Jurkat, Clone E6-1 (cell line): ENCODE measurements at places on chromosomes 12 and 14.
A peak's percentile ranks its signal among the peaks of the same experiment; 100 is the strongest.

GRCh38 chr12:4648104-4648500 lies 749 bp downstream of the AKAP3 start:
- peak; percentile 12 for DNase-seq

DNA sequence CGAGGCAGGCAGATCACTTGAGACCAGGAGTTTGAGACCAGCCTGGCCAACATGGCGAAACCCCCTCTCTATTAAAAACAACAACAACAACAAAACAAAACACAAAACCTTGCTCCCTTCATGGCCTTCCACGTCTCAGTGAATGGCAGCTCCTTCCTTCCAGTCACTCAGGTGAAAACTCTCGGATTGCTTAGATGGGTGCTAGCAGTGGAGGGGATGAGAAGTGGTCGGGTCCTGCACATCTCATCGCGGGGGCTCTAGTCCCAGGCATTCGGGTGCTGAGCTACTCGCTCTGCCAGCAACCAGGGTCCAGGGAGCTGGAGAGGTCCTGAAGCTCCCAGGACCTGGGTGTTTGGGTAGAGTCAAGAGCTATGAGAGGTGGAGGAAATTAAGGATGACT lies 7.7 kb downstream of the SLC6A13 start:
- no peak for DNase-seq

DNA sequence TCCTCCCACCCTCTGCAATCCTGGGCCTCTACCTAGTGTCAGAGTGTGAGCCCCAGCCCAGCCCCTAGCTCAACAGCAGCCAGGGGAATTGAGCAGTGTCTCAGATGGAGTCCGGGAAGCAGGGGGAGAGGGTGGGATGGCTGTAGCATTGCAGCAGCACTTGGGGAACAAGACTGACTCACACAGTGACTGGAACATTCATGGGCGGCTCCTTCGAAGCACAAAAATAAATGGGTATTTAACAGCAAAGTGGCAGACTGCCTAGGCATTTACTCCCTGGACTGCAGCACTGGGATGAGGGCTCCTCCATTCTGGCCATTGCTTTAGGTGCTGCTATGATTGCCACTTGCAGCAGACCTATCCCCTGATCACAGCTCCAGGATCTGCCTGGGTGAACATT lies 46.0 kb upstream of the STK38L start:
- DNase-seq: no peak

DNA sequence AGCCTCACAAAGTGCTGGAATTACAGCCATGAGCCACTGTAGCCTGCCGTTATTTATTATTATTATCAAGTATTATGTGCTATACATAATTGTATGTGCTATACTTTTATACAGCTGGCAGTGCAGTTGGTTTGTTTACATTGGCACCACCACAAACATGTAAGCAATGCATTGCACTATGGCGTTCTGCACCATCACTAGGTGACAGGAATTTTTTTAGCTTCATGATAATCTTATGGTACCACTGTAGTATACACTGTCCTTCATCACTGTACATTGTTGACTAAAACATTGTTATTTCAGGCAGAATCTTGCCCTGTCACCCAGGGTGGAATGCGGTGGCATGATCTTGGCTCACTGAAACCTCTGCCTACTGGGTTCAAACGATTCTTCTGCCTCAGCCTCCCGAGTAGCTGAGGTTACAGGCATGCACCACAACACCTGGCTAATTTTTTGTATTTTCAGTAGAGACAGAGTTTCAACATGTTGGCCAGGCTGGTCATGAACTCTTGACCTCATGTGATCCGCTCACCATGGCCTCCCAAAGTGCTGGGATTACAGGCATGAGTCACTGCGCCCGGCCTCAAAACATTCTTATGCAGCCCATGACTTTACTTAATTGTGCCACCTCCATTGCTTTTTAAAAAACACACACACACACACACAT lies 17.1 kb downstream of the MRPL42 start:
- DNase-seq: no peak

DNA sequence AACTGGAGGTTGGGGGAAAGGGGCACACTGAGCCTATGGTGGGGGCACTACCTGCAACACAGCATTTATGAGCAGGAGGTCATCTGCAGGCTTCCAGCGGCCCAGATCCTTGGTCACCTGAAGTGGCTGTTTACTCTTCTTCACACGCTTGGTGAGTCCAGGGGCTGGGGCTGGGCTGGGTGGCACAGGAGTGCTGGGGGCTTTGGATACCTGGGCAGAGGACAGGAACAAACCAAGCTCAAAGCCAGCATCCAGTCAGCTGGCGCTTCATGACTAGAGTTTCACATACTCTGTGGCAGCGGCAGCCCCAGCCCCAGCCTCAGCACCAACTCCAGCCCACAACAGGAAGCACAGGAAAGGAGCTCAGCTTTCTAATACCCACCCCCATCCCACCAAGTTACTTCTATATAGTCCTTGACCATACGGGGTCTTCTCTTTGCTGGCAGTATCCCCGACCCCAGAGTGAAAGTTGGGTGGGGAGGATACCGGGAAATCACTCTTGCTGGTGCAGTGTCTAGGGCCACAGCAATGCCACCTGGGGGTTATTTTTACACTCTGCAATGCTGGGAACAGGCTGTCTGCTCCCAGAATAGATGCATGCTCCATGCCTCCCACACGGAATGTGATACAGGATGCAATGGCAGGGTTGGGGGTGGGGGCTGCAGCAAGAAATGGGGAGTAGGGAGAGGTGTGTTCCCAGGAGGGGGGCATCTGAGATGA lies 3.1 kb downstream of the MCRS1 start:
- peak; percentile 32 for DNase-seq

DNA sequence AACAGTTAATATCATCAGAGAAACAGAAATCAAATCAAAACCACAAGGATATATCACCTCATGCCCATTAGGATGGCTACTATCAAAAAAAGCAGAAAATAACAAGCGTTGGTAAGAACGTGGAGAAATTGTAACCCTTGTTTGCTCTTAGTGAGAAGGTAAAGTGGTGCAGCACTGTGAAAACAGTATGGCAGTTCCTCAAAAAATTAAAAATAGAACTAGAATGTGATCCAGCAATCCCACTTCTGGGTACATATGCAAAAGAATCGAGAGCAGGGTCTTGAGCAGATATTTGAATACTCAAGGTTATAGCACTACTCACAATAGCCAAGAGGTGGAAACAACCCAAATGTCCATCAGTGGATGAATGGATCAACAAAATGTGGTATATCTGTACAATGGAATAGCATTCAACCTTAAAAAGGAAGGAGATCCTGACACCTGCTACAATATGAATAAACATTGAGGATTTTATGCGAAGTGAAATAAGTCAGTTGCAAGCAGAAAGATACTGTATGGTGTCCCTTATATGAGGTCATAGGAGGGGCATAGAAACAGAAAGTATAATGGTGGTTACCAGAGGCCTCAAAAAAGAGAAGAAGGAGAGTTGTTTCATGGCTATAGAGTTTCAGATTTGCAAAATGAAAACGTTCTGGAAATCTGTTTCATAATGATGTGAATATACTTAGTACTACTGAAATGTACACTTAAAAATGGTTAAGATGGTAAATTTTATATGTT lies 131.0 kb upstream of the EEA1 start:
- DNase-seq: no peak

- DNase-seq: no peak
Measured at GRCh38 chr12:40197590-40197989, 27.2 kb upstream of the LRRK2 start.

GRCh38 chr12:106720696-106721095 lies 53.8 kb upstream of the RIC8B start:
- no peak for DNase-seq

DNA sequence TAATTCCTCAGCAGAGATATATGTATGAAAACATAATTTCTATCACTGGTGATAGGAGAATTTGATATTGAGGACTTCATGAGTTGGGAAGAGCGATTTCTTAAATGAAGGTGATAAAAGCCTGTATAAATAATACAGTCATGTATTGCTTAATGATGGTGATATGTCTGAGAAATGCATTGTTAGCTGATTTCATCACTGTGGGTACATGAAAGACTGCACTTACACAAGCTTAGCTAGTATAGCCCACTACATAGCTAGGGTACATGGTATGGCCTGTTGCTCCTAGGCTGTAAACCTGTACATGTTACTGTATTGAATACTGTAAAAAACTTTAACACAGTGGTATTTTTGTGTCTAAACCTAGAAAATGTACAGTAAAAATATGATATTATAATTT lies 63.4 kb downstream of the ANO4 start:
- no peak for DNase-seq

- DNase-seq: no peak
Measured at GRCh38 chr12:70963081-70963660, 42.6 kb upstream of the PTPRR start.

DNA sequence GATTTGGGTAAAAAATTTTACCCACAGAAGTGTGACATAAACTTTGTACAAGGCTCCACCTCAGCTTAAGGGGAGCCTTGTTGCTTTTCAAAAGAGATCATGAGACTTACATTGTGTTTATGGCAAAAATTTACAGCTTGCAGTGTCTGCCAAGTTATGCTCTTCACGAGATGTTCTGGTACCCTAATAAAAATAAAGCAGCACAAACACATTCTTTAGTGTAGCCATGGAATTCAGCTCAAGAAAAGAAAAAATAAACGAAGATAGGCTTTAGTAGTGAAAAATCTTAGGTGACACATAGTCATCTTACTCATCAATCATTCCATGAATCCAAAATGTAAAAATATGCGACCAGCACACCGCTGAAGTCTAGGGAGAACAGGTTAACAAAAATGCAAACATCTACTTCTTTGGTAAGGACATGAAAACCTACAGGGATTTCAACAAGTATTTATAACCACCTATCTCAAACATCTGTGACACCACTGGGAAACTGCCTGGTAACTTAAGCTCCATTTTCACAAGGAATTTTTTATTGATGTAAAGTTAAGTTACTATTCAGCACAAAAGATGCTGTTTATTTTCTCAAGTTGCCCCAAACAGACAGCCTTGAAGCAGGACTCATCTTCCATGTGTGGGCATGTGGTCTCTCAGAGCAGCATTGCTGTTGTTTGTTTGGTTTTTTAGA lies 32.9 kb downstream of the DMAC2L start:
- DNase-seq: no peak

DNA sequence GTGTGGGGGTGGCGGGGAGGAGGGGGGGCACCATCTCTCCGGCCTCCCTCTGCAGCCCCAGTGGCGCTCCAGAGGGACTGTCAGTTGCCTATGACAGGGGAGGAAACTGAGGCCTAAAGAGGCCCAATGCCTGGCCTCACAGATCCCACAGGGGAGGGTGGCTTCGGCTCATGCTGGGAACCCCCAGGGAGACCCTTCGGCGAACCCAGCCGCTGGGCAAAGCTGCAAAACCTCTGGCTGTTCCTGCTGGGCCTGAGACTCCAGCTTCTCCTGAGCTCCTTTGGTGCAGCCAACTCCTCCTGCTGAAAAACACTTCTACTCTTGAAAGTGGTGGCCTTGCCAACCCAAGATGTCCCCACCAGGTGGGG lies 170.1 kb upstream of the RTL1 start:
- no peak for DNase-seq

DNA sequence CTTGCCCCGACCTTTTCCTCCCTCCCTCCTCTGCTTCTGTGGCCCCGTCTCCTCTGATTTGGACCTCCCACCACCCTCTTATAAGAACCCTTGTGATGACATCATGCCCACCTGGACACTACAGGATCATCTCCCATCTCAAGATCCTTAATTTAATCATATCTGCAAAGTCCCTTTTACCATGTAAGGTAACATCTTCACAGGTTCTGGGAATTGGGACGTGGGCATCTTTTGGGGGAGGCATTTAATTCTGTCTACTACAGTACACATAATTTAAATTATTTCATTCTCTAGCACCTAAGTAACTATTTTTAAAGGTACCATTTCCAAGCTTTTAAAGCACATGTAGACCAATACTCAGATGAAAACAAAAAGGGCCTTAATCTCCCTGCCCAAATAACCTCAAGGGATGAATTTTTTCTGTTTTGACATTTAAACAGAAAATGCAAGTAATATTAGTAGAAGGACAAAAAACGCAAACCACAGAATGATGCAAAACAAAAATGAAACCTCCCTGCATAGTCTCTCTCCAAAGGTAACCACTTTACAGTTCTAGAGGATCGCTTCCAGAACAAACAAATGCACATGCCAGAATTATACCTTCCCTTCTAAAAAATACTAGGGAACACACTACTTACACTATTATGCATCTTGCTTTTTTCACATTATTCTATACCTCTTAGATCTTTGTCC lies 222.1 kb downstream of the AACS start:
- no peak for DNase-seq

- DNase-seq: no peak
Measured at GRCh38 chr12:109739747-109740693, 26.4 kb downstream of the FAM222A start.

DNA sequence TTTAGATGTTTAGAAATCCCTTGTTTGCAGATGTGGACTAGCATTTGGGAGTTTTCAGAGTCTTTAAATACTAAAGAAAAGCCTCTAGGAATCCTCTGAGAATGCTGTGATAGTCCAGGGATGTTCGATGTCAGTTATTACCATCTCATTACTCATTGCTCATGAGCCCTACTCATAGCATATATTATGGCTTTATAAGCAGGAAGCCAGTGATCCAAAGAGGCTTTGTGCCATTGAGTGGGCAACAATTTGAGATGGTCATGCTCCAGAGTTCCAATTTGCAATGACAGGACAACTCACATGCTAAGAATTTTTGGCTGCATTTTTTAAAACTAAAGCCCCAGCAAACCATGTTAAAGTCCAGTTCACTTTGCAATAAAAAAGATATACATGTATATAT lies 163.0 kb downstream of the OTOGL start:
- DNase-seq: no peak

GRCh38 chr14:58297412-58297761 lies 968 bp upstream of the ARID4A start:
- no peak for DNase-seq

DNA sequence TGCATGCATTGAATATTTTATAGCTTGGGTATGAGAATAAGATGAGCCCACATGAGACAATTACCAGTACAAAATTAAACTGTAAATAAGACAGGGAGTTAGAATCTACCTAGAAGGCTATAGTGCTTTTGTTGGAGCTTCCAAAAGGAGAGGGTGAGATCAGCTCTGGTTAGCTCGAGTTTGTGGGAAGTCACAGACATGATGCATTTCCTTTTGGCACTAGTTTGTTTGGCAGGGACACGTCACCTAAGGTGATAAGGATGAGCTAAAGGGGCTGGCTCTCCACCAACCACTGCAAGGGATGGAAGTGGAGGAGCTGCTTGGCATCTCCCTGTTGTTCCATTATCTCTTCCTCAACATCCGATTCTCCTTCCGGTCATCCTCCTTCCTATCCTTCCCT lies 48.5 kb upstream of the CPM start:
- DNase-seq: no peak

DNA sequence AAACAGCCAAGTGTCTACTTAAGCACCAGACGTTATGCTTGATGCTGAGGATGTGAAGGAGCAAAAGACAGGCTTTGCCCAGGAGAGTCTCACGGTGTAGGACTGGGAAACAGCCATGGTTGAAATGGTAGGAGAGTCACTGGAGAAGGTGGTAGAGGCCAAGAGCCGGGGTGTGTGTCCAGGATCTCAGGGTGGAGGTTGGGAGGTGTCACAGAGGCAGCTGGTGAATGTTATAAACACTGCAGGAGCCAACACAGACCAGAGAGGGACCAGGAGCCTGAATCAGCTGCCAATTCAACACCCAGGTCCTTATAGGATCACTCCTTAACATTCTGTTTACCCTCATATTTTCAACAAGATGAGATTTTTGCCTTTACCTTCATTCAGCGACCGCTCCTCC lies 7.5 kb downstream of the NID2 start:
- no peak for DNase-seq
